Osteoblast (primary cell): ENCODE measurements at places on chromosomes 1 and 21. TPM values are rescaled to one million over a fixed set of nuclear protein-coding genes. Genes with fewer than 3 reads are reported as not detected.

TDRD10 gene
- not detected in 2 replicates for total RNA-seq

PRMT2 gene
- 134 and 136 TPM in 2 replicates for total RNA-seq

NT5C1A gene
- total RNA-seq, result not detected in 2 replicates

OR2L8 gene
- total RNA-seq, result not detected in 2 replicates

SLC26A9 gene
- total RNA-seq, result not detected in 2 replicates

OXCT2 gene
- 1.1 and 1.2 TPM in 2 replicates for total RNA-seq

ADGRL2 gene
- 55.4 and 101 TPM in 2 replicates for total RNA-seq

SH2D5 gene
- total RNA-seq, result 1.4 and 1.8 TPM in 2 replicates

FAM20B gene
- 43.1 and 43.9 TPM in 2 replicates for total RNA-seq

SV2A gene
- total RNA-seq, result 20.3 and 23.2 TPM in 2 replicates

GNG4 gene
- total RNA-seq, result under 0.01 and 0.29 TPM in 2 replicates

NRIP1 gene
- 32.1 and 32.6 TPM in 2 replicates for total RNA-seq

CGN gene
- not detected in 2 replicates for total RNA-seq

OR2M3 gene
- total RNA-seq, result not detected in 2 replicates

RHBDL2 gene
- total RNA-seq, result 0.59 and 0.72 TPM in 2 replicates

RAB7B gene
- 7.6 and 7.7 TPM in 2 replicates for total RNA-seq

IGSF8 gene
- 18.0 and 19.9 TPM in 2 replicates for total RNA-seq

UTS2 gene
- total RNA-seq, result under 0.01 and 0.29 TPM in 2 replicates

SELENBP1 gene
- total RNA-seq, result 28.3 and 42.0 TPM in 2 replicates

DMBX1 gene
- total RNA-seq, result not detected in 2 replicates

USP48 gene
- total RNA-seq, result 50.1 and 52.5 TPM in 2 replicates

NTRK1 gene
- 0.36 and 0.88 TPM in 2 replicates for total RNA-seq

CREB3L4 gene
- total RNA-seq, result 7.2 and 8.8 TPM in 2 replicates
